ENCODE measurements at places on chromosomes 2 and 18.

DNA sequence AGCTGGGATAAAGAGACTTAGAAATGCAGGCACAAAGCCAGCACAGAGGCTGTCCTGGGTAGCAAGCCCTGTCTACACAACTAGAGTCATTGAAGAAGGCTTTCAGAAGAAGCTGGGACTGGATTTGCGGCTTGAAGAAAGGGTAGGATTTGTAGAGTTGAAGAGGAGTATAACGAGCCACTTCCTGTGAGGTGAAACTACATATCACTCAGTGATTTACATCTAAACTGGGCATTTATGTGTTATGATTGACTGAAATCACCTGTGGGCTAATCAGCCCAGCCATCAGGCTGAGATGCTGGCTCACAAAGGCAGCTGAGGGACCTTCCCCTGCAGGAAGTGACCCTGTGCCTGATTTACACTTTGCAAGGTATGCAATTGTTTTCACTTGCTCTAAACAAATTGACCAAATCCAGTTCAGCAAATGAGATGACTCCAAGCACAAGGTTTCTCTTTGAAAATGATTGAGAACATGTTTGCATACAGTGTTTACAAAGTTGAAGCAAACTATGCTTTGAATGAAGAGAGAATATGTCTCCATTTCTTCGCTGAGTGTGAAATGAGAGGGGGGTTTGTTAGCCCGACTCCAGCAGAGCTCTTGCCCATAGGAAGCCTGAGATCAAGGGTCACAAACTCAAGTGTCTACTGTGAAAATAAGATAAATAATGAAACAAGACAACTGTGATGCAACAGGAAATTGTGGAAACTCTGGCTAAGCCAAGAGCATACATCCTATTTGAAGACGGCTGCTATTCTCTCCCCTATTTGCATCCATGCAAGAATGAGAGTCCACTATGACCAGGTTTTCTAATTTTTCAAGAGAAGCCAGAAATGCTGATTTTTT is 69.3 kb upstream of the HK2 start:
- H3K27me3 ChIP-seq, result no peaks in the 10 kb centered on the region
- no peaks in the 10 kb centered on the region for H3K36me3 ChIP-seq
- H3K27ac ChIP-seq, result no peak overlapping the region
- DNase-seq, result no peak
- no peak overlapping the region for H3K4me3 ChIP-seq

GRCh38 chr2:38095996-38096861 is 20.3 kb upstream of the CYP1B1 start:
- no peak overlapping the region for H3K4me3 ChIP-seq
- H3K27ac ChIP-seq, result peak overlapping the region; percentile 51
- H3K36me3 ChIP-seq, result no peaks in the 10 kb centered on the region

DNA sequence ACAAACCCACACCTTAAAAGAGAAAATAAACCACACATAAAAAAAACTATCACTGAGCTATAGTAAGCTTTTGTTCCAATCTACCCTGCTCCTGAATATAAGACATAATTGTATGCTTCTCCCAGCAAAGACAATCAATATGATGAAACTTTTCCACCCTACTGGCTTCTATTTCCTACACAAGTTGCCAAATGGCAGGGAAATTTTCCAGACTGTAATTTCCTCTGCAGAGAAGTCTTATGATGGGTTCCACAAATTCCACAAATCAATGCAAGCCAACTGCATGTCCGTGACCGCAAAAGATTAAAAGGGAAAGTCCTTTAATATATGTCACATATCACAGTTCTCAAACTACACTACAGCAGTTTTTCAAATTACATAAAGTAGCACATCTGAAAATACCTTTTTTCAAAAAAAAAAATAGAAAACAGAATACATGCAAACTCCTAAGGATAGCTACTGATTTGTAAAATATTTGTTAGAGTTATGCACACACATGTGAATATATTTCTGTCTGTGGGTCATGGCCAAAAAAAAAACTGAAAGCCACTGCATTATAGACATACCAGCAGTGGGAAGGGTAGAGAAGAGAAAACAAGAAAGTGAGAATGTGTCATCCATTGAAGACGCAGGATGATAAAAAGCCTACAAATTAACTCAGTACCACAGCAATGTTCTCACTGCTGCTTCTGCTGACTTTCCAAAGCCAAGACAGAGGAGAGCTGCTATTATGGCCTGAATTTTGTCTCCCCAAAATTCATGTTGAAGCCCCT is 61.4 kb downstream of the RPL31 start:
- H3K36me3 ChIP-seq, result peaks cover 12% of the 10 kb centered on the region
- no peak overlapping the region for H3K4me3 ChIP-seq
- peak overlapping the region; percentile 38 for H3K27ac ChIP-seq
- no peak for DNase-seq
- H3K27me3 ChIP-seq, result no peaks in the 10 kb centered on the region
- H3K4me1 ChIP-seq, result peaks cover 26% of the 10 kb centered on the region

DNA sequence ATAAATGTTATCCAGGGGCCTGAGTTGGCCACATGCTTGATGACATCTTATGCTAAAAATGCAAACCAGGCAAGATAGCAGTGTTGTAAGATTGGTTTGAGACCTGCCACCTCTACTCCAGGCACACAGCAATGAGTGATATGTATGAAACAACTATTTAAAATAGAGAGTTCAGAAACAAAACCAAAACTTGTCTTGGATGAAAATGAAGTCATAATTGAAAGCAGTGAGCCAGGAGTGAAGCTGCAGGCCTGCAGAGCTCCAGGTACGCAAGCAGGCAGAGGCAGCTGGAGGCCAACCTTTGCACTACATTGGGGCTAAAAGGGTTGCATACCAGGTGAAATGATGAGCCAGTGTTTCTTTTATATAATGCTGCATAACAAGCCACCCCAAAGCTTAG is 89.2 kb upstream of the SPATS2L start:
- no peak overlapping the region for H3K4me3 ChIP-seq
- H3K27ac ChIP-seq, result no peak overlapping the region
- DNase-seq, result no peak
- no peaks in the 10 kb centered on the region for H3K4me1 ChIP-seq
- H3K36me3 ChIP-seq, result no peaks in the 10 kb centered on the region
- H3K27me3 ChIP-seq, result no peaks in the 10 kb centered on the region

- H3K36me3 ChIP-seq, result no peaks in the 10 kb centered on the region
- no peak for DNase-seq
- H3K27ac ChIP-seq, result no peak overlapping the region
- H3K4me3 ChIP-seq, result no peak overlapping the region
- no peaks in the 10 kb centered on the region for H3K4me1 ChIP-seq
- H3K27me3 ChIP-seq, result no peaks in the 10 kb centered on the region
Observed at GRCh38 chr2:13768274-13768673, 864.2 kb upstream of the LRATD1 start.

DNA sequence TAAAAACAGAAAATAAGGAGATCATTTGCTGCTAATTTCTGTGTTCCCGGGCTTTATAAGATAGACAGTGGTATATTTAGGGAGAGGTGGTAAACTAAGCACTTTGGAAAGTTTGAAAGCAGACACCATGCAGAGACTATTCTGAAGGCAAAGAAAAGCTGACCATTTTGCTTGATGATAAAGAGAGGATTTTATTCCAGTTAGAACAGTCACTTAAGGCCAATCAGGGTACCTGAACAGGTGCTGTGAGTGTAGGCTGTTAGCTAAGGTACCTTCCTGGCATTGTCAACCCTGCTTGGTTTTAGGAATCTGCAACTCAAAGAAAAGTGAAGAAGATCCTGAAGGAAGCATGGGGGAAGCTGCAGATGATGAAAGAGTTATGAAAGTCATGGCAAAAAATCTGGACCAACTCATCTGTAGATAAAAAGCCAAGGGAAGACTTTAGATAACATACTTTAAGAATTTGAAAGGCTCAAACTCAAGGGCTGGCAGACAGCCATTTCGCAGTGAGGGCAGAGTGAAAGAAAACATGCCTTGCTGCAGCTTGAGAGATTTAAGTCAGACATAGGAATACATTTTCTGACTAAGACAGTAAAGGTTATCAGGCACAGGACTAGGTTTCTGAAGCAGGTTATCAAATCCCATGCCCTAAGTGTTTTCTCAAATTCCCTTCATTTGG is 80.1 kb upstream of the ARL5A start:
- H3K4me1 ChIP-seq, result no peaks in the 10 kb centered on the region
- H3K4me3 ChIP-seq, result no peak overlapping the region
- no peaks in the 10 kb centered on the region for H3K36me3 ChIP-seq
- no peaks in the 10 kb centered on the region for H3K27me3 ChIP-seq
- no peak overlapping the region for H3K27ac ChIP-seq

- no peak overlapping the region for H3K4me3 ChIP-seq
- peak overlapping the region; percentile 48 for H3K27ac ChIP-seq
- no peaks in the 10 kb centered on the region for H3K36me3 ChIP-seq
- H3K4me1 ChIP-seq, result peaks cover 13% of the 10 kb centered on the region
- DNase-seq, result no peak
- H3K27me3 ChIP-seq, result no peaks in the 10 kb centered on the region
Observed at GRCh38 chr2:172782506-172783164, 47.0 kb downstream of the RAPGEF4 start.

- H3K27ac ChIP-seq, result no peak overlapping the region
- DNase-seq, result no peak
- no peak overlapping the region for H3K4me3 ChIP-seq
- H3K36me3 ChIP-seq, result no peaks in the 10 kb centered on the region
Observed at GRCh38 chr2:217095511-217096205, 235.8 kb upstream of the TNP1 start.

DNA sequence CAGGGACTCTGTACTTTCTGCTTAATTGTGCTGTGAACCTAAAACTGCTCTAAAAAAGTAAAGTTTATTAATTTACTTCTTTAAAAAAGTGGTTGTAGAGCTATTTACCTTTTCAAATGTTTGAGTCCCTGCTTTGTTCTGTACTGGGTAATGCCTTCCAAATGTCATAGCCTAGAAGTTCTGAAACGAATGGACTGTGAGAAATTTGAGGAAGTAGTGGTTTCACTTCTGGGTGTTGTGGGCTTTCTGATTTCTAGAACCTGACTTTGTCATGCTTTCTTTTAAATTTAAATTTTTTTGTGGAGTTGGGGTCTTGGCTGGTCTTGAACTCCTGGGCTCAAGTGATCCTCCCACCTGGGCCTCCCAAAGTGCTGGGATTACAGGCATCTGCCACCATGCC is 44.6 kb downstream of the SMAD4 start:
- H3K4me1 ChIP-seq, result peaks cover 14% of the 10 kb centered on the region
- no peaks in the 10 kb centered on the region for H3K27me3 ChIP-seq
- H3K36me3 ChIP-seq, result peaks cover 71% of the 10 kb centered on the region

DNA sequence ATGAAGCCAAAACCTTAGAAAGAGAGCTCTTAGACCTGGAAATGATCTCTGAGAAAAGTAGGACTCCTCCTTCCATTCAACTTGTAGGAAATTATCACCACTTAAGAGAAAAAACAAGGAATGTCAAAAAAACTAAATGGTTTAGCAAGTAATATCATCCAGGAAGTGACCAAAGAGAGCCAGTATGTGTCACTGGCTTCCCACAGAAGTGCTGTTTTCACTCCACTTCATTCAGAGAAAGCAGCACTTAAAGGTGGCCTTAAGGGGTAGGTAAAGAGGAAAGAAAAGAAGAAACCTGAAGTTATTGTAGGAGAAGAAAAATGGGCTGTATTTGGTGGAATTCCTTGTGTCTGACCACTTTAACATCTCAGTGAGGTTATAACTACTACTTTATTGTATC is 414.4 kb upstream of the ETAA1 start:
- no peak for DNase-seq
- H3K27ac ChIP-seq, result no peak overlapping the region
- H3K4me3 ChIP-seq, result no peak overlapping the region
- no peaks in the 10 kb centered on the region for H3K36me3 ChIP-seq

DNA sequence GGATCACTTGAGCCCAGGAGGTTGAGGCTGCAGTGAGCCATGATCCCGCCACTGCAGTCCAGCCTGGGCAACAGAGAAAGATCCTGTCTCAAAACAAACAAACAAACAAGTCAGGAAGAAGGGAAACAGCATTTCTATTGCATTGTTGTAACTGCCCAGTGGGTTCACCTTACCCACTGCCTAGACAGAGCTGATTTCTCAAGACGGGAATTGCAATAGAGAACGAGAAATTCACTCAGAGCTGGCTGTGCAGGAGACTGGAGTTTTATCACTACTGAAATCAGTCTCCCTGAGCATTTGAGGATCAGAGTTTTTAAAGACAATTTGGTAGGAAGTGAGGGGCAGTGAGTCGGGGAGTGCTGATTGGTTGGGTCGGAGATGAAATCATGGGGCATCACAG is 24.2 kb upstream of the RTTN start:
- no peaks in the 10 kb centered on the region for H3K27me3 ChIP-seq
- DNase-seq, result no peak
- no peak overlapping the region for H3K4me3 ChIP-seq
- H3K36me3 ChIP-seq, result no peaks in the 10 kb centered on the region
- H3K4me1 ChIP-seq, result no peaks in the 10 kb centered on the region

- no peak for DNase-seq
- no peaks in the 10 kb centered on the region for H3K4me1 ChIP-seq
- no peaks in the 10 kb centered on the region for H3K36me3 ChIP-seq
- no peak overlapping the region for H3K27ac ChIP-seq
Observed at GRCh38 chr2:88074150-88074549, 6.5 kb downstream of the SMYD1 start.

DNA sequence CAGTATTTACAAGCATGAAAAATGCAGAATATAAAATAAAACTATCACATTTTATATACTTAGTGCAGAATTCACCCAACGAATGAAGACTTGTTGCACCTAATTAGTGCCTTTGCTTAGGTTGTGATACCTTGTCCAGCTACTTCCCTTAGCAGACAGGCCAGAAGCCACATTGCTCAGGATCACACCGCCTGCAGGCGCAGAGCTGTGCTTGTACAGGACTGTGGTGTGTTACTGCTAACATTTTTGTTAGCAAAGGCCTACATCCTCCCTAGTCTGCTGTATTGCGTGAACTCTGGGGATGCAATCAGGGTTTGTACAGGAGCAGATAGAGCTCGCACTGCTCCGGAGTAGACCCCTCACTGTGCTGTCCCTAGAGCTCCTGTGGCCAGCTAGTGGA is 336.9 kb downstream of the CBLN2 start:
- H3K27ac ChIP-seq, result no peak overlapping the region
- H3K4me1 ChIP-seq, result no peaks in the 10 kb centered on the region
- H3K27me3 ChIP-seq, result no peaks in the 10 kb centered on the region
- no peaks in the 10 kb centered on the region for H3K36me3 ChIP-seq

DNA sequence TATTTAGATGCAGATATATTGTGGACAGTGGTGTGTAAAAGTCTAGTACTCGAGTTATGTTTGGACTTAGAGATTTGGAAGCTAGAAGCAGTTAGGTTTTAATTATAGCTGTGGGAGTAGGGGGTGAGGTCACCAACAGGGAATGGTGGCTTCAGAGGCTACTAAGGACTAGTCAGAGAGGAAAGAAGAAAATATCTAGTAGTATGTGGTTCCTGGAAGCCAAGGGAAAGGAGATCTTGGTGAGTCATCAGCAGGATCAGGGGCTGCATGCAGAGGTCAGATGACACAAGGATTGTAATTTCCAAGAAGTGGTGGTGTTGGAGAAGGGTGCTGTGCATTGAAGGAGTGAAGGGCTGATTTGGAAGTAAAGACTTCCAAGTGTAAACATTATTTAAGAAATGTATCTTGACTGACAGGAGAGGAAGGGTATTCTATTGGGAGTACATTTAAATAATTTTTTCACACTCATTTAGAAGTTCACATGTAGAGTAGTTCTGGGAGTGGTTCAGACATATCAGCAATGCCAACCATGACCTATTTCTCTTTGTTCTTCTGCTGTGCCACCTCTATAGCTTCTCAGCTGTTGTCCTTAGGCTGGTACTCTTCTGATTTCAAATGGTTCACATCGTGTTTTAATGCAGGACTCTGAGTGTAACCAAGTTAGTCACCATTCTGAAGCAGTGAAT is 59.1 kb downstream of the ACSL3 start:
- peak overlapping the region; percentile 20 for H3K27ac ChIP-seq
- H3K27me3 ChIP-seq, result no peaks in the 10 kb centered on the region
- DNase-seq, result no peak
- H3K4me1 ChIP-seq, result no peaks in the 10 kb centered on the region
- H3K36me3 ChIP-seq, result peaks cover 100% of the 10 kb centered on the region
